Erythroblast (primary cell): ENCODE measurements at places on chromosomes 2 and 18.

GRCh38 chr2:144230448-144231085 is 289.4 kb downstream of the ZEB2 start:
- DNase-seq = peak; percentile 89

- DNase-seq = no peak
Measured at GRCh38 chr2:7697052-7697451, 779.8 kb downstream of the RNF144A start.

- no peak for DNase-seq
Measured at GRCh38 chr18:60417946-60418345, 45.4 kb upstream of the MC4R start.

- no peak for DNase-seq
Measured at GRCh38 chr2:154557906-154558305, 140.6 kb upstream of the KCNJ3 start.

GRCh38 chr18:63147973-63148372 is 171.6 kb downstream of the BCL2 start:
- DNase-seq = no peak

- no peak for DNase-seq
Measured at GRCh38 chr2:236685361-236685760, 115.7 kb downstream of the ACKR3 start.

DNA sequence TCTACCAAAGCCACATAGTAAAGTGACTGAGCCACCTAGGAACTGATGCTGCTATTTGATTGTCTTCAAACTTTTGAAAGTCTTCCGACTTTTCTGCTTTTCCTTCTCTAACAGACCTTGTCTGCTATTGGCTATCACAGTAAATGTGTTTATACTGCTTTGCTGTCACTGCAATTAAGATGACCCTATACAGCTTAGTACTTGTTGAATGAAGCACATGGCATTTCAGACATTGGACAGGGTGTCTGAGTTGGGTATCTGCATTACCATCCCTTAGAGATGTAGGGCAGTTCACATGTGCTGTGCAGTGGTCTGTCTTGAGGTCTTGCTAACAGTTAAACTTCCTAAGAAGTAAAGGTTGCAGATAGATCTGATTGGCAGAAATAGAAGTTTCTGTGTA is 3.6 kb downstream of the WDR43 start:
- DNase-seq = peak; percentile 33

DNA sequence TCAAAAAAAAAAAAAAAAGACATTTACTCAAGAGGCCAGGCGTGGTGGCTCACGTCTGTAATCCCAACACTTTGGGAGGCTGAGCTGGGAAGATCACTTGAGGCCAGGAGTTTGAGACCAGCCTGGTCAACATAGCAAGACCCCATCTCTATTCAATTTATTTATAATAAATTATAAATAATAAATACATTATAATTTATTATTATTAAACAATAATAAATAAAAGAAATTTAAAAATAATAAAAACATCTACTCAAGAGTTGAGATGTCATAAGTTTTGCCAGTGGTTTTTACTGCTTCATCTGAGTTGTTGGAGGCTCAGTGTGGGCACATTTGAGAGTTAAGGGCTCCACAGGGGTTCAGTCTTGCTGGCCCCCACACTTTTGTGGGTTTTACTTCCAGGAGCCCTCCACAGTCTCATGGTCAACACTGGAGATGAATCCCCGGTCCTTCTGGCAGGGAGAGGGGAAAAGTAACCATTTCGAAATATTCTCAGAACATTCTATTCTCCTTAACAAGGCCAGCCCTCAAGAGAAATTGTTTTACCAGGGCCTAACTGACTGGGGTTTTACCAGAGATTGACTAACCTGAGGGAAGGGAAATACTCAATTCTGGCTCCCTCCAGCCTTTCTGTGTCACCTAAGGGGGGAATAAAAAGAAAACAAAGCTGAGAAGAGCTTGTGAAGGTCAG is 51.6 kb upstream of the NCOA1 start:
- DNase-seq = no peak

DNA sequence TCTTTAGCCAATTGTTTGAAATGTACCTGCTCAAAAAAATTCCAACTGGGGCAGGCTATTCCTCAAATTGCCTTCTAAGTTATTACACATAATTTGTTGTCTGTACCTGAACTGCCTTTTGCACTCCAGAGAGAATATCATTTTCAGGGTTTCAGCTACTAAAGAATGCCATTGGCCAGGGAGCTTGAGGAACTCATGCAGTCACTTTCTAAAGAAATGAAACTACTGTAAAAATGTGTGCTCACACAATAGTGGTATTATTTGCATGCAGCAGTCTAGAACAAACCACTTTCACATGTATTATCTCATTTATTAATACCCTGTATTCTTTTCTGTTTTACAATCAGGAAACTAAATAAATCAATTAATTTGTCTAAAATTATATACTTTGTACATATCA is 152.2 kb downstream of the PID1 start:
- DNase-seq = no peak

- no peak for DNase-seq
Measured at GRCh38 chr2:67836866-67837265, 225.9 kb downstream of the C1D start.

- no peak for DNase-seq
Measured at GRCh38 chr2:31831585-31831984, 179.2 kb downstream of the MEMO1 start.

GRCh38 chr2:40404517-40404916 is 47.4 kb downstream of the SLC8A1 start:
- DNase-seq = no peak

DNA sequence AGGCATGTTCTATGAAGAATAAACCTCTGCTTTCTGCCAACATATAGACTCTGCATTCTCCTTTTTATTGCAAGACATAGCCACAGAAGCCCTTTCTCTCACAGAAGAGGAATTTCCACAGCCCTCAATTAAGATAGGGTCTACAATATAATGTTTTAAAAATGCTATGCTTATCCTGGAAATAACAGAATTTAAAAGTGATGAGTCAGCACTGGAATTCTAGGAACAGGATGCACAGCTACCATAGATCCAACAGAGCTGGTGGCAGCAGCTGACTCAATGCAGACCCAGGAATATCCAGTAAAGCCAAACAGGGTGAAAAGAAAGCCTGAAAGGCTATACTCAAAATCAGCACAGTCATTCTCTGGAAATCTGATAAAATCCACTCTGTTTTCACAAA is 866.9 kb downstream of the TRIB2 start:
- DNase-seq = no peak

DNA sequence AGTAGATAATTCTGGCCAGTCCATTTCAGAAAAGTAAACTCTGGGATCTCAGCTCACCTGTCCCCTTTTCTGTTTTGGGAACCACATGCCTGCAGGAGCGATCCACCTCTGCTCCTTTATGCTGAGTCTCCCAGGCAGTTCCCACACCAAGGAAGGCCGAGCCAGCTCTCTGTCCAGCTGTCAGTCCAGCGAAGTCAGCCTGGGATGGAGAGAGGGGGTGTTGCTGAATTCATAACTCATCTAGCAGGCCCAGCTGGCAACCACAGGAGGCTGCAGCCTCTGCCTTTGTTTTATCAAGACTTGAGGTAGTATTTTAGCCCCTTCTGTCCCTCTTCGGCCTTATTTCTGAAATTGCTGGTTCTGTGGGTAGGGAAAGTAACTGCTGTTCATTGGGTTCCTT is 209.9 kb downstream of the ARL4C start:
- DNase-seq = no peak

DNA sequence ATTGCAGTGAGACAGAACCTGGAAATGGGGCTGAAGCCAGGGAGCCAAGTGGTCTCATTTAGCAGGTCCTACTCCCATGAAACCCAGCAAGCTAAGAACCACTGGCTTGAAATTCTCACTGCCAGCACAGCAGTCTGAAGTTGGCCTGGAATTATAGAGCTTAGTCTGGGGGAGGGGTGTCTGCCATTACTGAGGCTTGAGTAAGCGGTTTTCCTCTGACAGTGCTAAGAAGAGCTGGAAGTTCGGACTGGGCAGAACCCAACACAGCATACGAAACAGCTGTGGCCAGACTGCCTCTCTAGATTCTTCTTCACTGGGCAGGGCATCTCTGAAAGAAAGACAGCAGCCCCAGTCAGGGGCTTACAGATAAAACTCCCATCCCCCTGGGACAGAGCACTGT is 305.7 kb upstream of the SETBP1 start:
- DNase-seq = no peak

GRCh38 chr2:215429424-215429823 is 6.4 kb downstream of the FN1 start:
- no peak for DNase-seq

DNA sequence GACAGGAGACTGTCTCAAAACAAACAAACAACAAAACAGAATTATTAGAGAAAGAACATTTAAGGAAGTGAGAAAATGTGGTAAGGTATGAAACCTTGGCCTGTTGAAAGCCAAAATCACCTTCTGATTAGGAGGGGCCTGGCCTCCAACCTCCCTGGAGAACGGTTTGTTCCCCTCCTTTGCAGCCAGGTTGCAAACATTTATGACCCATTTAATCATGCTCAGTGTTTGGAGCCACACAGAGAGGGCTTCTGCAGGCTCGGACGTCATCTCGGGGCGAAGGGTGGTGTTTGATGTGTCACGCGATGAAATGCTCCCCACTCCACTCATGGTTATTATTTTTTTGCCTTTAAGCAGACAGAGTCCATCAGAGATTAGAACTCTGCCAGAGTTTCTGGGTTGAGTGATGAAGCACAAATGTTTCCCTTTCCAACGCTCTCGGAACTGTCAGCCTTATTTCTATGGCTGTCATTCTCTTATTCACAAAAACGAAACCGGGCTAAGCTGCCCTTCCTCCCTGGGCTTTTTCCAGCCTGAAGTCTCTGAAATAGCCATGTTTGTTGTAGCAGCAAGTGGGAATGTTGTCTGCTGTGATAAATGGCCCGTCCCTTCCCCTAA is 33.6 kb upstream of the ROCK2 start:
- DNase-seq = no peak

DNA sequence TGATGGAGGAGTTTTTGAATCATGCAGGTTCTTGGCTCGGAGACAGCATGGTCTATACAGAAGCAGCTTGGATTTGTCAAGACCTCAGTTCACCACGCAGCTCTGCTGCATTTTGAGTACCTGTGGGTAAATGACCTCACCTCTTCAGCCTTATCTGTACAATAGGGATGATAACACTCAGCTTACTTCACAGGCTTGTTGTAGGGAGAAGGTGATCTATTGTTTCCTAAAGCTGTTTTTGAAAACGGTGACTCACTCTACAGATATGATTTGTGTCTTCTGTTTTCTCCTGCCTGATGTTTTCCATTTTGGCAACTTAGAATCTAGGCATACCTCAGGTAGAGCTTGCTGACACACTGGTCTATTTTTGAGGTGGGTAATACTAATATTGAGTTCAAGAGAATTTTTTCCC is 80.3 kb downstream of the FMNL2 start:
- DNase-seq = no peak

GRCh38 chr2:16394072-16394985 is 271.3 kb downstream of the CYRIA start:
- DNase-seq = peak; percentile 16

GRCh38 chr2:122866095-122866494 is 1110.6 kb downstream of the TSN start:
- DNase-seq = no peak

DNA sequence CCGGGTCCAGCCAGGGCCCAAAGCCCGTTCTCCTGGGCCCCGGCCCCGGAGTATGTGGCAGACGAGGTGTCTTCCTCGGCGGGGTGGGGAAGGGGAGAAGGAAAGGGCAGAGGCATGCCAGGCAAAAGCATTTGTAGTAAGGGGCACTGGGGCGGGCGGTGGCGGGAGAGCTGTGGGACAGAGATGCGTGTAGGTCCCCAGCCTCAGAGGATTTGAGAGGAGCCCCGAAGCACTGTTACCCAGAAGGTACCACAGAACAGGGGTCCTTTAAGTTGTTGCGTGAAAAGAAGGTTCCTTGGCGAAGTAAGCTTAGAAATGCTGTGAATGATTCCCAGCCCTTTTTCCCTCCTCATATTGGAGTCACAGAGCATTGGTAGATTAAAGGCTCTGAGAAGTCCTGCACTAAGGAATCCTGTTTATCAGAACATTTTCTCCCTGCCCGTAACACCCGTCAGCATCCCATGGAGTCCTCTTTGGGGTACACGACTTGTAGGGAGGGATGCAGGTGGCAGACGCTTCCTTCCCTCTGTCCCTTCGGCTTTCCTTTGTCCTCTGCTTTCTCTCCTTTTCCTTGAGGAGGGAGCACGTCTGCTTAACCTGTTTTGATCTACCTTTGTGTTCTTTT is 12.5 kb downstream of the GAREM2 start:
- no peak for DNase-seq

GRCh38 chr18:47794725-47795433 is 135.6 kb downstream of the SMAD2 start:
- DNase-seq = no peak

GRCh38 chr2:33166287-33166881 is 219.6 kb downstream of the LTBP1 start:
- DNase-seq = no peak

DNA sequence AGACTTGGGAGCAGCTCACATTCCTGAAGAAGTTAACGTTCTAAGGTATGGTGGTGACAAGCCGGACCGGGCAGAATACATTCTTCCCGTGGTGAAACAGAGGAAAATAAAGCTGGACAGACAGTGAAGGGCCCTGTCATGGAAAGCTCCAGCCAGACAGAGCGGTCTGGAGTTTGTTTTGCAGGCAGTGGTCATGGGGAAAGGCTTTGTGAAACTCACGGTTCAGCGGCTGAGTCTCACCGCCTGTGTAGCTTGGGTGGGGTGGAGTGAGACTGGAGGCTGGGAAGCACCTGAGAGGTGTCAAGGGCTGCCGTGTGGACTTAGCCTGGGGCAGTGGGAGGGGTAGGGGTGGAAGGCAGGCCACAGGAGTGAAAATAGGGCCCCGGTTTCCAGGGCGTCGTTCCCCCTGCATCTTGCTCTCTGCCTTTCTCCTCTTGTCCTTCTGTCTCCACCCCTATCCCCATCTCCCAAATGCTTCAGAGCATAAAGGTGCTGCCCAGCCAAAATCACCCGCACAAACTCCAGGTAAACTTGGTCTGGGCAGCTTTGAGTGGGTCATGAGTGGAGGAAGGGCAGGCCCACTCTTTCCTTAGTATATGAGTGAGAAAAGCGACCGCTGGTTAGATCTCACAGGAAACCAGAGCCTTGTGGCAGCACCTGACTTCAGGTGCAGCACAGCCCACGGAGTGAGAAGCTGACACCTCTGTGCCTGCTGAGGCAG is 11.4 kb upstream of the SLC20A1 start:
- DNase-seq = no peak

DNA sequence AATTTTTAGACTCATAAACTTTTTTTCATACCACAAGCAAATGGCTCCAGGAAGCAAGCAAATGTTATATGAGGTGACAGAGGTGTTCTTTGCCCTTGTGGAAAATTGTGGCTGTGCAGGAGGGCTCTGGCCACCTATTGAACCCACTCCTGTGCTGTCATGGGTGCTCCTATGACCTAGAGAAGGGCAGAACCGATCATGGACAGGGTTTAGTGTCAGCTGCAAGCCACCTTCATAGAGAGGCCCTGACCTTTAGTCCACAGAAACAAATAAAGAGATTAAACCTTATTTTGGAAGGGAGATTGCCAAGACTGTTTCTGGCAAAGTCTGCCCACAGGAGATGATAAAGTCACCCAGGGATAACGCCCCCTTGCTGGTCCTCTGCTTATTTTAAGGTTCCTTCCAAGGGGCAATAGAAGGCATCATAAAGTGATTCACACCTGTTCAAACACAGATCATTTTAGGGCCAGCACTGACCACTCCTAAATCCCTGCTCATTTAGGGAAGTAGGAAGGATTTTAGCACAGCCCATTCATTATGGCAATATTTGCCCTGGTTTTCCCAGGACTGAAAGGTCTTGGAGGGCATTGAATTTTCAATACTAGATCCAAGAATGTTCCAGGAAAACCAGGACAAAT is 26.1 kb upstream of the STAT4 start:
- DNase-seq = no peak
